Neural crest cell (in vitro differentiated cells): ENCODE measurements at places on chromosomes 6 and 20. TPM values are rescaled to one million over a fixed set of nuclear protein-coding genes. Genes with fewer than 3 reads are reported as not detected.

BMP6 gene
- total RNA-seq: 0.44 and 0.55 TPM in 2 replicates

HLA-DRB1 gene
- 0.66 and 0.84 TPM in 2 replicates for total RNA-seq

MEP1A gene
- total RNA-seq: not detected in 2 replicates

C6orf118 gene
- 7.4 and 8.2 TPM in 2 replicates for total RNA-seq

C6orf58 gene
- 0.82 TPM in 1 of 2 replicates, not detected in the other for total RNA-seq

SLC17A4 gene
- total RNA-seq: not detected in 2 replicates

RCAN2 gene
- total RNA-seq: 3.6 TPM in 2 replicates

TPD52L2 gene
- total RNA-seq: 57.4 and 58.2 TPM in 2 replicates

C6orf141 gene
- 0.89 and 1.0 TPM in 2 replicates for total RNA-seq

COL21A1 gene
- total RNA-seq: not detected in 2 replicates

GRCh38 chr6:169932491-169932890, 181.1 kb downstream of the ERMARD start:
- DNase-seq: no peak

- DNase-seq: no peak
These were observed 84.8 kb upstream of the MRPS10 start for GRCh38 chr6:42302411-42302810.

DNA sequence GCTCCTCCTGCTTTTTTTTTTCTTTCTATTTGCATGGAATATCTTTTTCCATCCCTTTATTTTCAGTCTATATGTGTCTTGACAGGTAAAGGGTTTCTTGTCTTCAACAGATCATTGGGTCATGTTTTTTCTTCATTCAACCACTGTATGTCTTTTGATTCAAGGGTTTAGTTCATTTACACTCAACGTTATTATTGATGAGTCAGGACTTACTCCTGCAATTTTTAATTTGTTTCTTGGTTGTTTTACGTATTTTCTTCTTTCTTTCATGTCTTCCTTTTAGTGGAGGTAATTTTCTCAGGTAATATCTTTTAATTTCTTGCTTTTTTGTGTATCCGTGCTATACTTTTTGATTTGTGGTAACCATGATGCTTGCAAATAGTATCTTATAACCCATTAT, 429.1 kb upstream of the HTR1E start:
- DNase-seq: no peak

- no peak for DNase-seq
These were observed 11.7 kb downstream of the UBE2V1 start for GRCh38 chr20:50101281-50101680.

GRCh38 chr20:58546416-58546711, 31.2 kb upstream of the APCDD1L start:
- no peak for DNase-seq

GRCh38 chr6:21142741-21143140, 450.8 kb upstream of the SOX4 start:
- DNase-seq: no peak

- DNase-seq: no peak
These were observed 14.3 kb upstream of the GGTLC1 start for GRCh38 chr20:24002896-24003295.

- DNase-seq: no peak
These were observed 39.3 kb downstream of the PCNA start for GRCh38 chr20:5080384-5080877.

DNA sequence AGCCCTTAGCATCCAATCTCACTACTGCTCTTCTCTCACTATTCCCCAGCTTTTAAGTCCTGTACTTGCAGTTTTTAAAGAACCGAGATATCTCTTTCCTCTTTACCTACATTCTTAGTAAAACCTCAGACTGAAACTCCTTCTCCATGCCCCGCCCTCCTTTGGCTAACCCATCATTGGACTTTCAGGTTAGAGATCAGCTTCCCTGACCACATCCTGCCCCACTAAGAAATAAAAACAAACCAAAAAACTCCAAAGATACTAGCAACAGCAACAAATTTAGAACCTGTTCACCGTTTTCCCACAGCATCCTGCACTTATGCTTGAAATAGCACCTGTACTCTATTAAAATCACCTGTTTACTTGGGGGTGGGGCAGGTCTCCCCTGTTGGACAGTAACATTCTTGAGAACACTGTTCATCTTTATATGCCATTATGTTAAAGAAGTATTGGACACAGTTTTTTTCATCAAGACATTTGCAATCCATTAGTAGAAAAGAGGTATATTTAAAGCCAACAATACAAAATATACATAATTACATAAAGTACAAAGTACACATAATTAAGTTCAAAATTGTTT, 16.3 kb upstream of the SMAP1 start:
- no peak for DNase-seq

- no peak for DNase-seq
These were observed 248.3 kb downstream of the GMPR start for GRCh38 chr6:16486661-16487060.

DNA sequence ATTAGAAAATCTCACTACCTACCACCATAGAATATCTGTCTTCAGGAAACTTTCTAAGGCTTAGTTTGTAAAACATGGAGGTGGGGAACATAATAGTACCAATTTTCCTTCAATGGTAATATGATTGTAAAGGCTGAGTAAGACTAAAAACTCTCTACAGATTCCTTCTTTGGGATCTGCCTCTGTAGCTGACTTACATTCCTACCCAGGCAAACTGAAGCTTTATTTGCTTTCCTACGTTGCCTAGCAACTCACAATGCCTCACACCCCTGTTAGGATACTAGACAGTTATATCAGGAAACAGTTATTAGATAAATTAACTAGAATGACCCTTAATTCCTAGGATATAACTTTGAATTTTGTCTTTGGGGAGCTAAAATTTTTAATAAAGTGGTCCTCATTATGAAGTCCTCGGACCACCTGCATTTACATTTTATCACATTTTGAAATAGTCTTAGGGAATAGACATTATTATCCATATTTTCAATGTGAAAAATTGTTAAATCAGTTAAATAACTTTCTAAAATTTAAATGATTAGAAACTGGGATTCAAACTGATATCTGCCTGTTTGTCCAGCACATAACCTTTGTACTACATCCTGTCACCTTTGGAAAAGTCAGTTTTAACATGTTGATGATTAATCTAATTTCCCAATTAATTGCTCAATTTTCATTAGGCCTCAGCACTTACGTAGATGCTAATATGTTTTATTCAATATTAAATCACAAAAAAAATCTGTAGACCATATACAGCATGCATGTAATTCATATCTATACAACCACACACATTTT, 591.4 kb downstream of the RNF144B start:
- DNase-seq: no peak

DNA sequence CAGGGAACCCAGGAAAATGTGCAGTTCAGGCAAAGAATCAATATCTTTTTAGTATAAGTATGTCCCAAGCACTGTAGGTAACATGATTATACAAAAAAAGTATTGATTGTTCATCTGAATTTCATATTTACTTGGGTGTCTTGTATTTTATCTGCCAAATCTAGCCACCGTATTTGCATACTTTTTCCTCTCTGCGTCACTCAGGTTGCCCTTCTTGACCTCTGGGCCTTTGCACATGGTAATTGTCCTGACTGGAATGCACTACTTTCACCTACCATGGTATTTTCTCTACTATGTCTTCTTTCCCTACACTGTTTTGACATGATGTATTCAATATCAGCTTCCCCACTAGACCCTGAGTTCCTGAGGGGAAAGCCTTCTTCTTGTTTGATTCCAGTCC, 15.2 kb downstream of the GSTA3 start:
- DNase-seq: no peak

- DNase-seq: no peak
These were observed 701.8 kb upstream of the ADGRB3 start for GRCh38 chr6:67933278-67933677.

GRCh38 chr6:70129341-70129740, 173.5 kb downstream of the COL9A1 start:
- no peak for DNase-seq

DNA sequence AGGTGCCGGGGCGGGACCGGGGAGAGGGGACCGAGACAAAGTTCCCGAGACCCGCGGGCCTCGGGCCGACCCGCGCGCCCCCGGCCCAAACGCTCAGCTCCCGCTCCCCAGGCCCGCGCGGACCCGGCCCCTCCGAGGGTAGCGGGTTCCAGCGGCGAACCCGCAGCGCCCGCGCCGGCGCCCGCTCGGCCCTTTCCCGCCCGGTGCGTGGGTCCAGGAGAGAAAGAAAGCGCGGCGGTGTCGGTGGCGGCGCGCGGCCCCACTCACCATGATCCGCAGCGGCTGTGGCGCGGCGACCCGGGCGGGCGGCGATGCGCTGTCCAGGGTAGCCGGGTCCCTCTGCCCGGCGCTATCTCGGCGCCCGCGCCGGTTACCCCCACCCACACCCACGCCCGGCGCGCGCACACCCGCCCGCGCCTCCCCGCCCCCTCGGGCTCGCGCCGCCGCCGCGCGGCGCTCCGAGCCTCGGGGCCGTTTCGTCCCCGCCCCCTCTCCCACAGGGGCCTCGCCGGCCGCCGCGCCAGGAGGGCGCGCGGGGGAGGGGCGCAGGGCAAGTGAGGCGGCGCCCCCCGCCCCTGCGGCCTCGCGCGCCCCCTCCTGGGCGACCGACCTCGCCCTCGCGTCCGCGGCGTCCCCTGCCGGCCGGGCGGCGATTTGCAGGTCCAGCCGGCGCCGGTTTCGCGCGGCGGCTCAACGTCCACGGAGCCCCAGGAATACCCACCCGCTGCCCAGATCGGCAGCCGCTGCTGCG, at the start of gene ELOVL2:
TSS of gene ELOVL2 (minus strand) at position 345 of the 751 bp plus-strand sequence. CDS start at position 270, 75 bp downstream.
- peak; percentile 66 for DNase-seq

DNA sequence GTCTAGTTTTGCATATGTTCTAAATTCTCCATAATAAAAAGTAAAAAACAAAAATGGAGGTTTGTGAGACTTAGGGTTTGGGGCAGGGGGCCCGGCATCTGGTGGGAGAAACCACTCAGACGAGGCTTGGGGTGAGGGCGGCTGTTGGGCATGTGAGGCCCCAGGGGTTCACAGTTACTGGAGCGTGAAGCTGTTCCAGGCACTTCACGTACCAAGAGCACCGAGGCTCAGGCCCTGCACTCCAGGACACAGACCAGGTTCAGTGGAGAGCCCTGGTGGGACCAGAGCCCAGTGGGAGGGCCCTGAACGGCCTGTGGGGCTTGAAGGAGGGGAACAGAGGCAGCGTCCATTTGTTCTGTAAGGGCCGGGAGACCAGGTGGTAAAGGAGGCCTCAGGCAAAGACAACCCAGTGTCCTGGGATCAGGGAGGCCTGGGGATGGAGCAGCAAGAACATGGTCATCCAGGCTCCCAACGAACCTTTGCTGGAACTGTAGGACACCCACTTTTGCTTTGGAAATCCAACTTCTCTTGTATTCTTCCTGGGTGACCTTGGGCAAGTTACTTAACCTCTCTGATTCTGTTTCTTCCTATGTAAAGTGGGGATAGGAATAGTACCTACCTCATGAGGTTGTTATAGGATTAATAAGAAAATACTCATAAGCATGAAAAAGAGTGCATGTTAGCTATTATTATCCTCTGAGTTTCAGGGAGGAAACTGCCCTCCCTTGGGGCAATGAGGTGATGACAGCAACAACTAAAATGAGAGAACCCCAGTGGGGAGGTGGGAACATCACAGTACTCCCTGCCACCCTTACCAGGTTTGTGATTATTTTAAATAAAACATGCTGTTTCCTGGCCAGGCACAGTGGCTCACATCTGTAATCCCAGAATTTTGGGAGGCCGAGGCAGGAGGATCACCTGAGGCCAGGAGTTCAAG, 1.1 kb upstream of the FGD2 start:
- DNase-seq: no peak

DNA sequence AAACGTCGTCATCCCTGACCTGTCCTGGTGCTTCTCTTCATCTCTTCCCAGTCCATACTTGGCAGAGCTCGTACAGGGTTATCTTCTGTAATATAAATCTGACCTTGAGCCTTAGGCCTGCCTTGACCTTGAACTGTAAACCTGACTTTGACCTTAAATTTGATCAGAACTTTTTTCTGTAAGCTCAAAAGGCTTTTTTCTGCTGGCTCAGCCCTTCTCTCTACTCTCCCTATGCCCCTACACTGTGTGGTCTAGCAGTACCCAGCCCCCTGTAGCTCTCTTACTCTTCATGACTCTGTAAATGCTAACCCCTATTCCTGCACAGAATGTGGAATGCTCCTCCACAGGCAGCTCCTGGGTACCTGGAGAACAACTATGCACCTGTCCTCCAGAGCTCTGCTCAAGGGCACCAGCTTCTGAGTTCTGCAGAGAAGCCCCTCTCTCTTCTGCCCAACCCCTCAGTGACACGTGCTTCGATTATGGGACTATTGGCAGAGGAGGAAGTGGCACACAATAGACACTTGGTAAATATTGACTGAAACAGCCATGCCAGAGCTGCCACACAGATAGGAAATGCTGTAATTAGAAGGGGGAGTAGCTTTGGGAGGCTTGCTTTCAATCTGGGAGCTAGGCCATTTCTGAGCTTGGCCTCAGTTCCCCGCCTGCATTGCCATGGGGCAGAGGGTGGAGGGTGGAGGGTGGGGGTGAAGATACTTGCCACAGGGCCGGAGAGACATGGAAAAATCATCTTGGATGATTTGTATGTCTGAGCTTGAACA, 15.4 kb downstream of the SNPH start:
- no peak for DNase-seq

DNA sequence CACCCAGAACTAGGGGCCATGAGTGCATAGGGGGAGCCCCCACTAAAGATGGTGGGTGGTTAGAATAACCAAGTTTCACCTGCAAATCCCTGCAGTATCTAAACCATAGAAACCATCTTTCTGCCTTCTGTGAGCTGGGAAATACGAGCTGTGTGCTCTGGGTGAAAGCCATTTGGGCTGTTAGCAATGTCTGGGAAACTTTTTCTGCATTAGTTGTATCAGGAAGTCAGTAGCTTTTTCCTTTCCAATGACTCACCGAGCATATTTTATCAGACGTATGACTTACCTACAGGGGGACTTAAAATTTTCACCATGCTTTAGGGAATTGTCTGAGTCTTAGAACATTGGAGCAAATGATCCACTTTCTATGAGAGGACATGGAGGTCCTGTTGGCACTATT, 584.0 kb downstream of the QKI start:
- DNase-seq: no peak

GRCh38 chr6:56902641-56903464, 52.1 kb upstream of the BEND6 start:
- no peak for DNase-seq
